ENCODE measurements at places on chromosomes 3 and 15.

- no peak for DNase-seq
Observed at GRCh38 chr3:56926243-56926946, 124.6 kb upstream of the ARHGEF3 start.

GRCh38 chr3:159416856-159417255, 571.8 kb upstream of the IL12A start:
- DNase-seq: no peak

DNA sequence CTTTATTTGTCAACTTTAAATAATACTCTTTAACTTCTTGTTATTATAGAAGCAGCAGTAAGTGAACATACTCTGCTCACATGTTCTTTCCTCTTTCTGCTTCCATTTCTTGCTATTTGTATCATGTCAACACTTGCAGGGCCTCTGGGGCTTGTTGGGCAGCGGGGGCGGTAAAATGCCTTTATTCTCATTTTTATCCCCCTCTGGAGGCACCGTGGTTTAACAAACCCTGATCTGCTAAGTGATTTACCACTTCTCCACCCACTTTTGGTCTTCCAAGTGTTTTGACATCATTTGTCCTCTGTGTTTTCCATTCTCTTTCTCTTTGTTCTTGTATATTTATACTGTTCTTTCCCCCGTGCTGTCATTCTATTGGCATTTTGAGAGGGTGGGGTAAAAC, 33.9 kb downstream of the SCN10A start:
- DNase-seq: no peak

DNA sequence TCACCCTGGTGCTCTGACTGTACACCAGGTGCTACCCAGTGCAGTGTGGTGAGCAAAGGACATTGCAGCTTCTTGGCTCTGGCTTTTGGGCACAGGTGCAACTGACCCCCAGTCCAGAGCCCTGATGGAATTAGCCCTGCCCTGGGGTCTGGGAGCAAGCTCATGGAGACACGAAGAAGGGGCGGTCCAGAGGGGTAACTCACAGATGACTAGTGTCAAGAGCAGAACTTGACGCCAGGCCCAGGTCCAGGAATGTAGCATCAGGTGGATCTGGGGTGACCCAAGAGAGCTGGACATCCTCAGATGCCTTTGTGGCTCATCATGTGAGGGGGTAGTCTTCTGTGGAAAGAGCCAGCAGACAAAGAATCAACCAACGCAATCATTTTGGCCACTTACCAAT, 88.9 kb downstream of the ASB7 start:
- no peak for DNase-seq

DNA sequence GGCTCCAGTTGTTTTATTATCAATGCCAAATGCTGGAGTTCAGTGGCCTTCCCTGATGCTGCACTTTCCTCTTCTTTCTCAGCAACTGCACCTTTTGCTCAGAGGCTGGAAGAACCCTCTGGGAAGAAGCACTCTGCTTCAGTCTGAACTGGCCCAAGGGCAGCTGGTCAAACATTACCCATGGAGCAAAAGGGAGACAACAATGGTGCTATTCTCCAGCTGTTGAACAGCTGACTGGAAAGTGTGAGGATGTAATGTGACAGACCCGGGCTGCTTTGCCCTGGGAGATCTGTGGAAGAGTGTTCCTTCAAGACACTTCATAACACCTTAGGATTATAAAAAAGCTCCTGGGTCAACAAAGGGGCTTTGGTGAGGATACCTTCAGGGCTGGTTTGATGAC, 84.9 kb downstream of the EPHB1 start:
- DNase-seq: no peak

DNA sequence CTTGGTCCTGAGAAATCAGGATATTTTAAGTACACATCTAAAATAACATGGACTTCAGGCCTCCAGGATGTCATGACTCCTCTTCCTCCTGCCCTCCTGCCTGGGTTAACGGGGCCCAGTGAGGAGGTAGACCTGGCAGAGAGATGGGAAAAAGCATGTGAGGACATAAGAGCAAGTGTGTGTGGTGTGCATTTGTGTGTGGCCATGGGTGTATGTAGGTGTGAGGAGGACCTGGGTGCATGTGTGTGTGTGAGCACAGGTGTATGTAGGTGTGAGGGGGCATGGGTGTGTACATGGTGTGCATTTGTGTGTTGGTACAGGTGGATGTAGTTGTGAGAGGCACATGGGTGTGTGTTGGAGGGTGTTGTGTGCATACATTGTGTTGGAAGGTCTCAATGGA, 105.4 kb downstream of the EPHB1 start:
- no peak for DNase-seq

DNA sequence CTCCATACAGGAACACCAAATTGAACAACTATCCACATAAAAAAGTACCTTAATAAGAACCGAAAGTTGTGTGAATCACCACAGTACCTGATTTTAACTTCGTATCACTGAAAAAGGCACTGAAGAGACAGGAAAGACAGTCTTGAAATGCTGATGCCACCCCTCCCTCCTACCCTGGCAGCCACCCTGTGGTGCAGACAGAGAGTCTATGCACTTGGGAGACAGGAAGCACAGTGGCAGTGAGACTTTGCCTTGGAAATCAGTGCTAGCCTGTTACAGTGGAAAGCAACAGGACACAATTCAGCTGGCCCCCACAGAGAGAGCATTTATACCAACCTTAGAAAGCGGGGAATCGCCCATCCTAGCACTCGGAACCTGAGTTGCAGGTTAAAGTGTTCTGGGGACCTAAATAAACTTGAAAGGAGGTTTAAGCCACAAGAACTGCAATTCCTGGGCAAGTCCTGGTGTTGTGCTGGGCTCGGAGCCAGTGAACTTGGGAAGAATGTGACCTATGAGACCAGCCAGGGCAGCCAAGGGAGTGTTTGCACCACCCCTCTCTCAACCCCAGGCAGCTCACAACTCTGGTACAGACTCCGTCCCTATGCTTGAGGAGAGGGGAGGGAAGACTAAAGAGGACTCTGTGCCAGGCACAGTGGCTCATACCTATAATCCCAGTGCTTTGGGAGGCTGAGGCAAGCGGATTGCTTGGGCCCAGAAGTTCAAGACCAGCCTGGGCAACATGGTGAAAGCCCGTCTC, 240.1 kb downstream of the ISL2 start:
- no peak for DNase-seq

DNA sequence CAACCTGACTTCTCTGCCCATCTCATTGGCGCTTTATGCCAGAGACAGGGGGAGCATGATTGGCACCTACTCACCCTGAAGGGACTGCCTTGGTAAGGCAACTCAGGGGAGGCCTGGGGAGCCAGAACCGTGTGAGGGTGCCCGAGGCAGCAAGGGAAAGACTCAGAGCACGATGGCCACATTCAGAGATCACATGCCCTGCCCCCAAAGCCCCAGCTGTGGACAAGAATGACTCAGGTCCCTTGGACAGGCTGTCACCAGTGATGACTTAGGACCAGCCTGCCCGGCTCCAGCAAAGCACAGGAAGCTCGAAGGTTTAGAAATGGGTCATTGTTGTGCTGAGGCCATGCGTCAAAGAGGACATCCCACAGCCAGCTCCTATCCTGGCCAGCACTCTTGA, 49.1 kb upstream of the LIMD1 start:
- no peak for DNase-seq

DNA sequence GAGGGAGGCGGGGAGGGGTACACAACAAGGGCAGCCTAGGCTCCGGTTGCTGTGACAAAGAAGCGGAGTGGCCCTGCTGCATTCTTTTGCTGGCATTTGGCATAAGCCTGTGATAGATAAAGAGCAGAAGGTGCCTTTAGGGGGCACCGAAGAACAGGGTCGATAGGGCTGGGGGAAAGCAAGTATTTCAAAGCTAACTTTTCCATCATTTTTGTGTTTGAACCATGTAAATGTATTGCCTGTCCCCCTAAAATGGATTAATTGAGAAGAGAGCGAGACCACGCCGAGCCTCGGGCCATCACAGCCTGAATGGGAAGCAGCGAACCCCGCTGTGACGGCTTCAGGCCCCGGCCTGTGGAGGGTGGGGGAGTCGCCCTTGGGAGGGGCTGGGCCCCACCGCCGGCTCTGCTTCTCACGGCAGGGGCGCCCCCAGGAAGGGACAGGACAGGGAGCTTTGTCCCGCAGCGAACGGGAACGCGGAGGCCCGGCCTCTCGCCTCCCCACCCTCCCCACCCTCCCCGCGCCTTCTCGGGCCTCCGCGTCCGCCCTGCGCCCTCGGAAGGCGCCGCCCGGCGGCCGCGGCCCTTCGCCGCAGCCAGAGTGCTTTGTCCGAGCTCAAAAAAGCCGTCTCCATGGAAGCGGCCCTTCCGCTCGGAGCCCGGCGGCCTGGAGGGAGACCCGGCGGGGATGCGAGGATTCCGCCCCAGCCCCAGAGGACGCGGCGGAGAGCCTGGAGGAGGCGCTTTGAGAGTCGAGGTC, 32.4 kb upstream of the ALDH1L1 start:
- DNase-seq: no peak

DNA sequence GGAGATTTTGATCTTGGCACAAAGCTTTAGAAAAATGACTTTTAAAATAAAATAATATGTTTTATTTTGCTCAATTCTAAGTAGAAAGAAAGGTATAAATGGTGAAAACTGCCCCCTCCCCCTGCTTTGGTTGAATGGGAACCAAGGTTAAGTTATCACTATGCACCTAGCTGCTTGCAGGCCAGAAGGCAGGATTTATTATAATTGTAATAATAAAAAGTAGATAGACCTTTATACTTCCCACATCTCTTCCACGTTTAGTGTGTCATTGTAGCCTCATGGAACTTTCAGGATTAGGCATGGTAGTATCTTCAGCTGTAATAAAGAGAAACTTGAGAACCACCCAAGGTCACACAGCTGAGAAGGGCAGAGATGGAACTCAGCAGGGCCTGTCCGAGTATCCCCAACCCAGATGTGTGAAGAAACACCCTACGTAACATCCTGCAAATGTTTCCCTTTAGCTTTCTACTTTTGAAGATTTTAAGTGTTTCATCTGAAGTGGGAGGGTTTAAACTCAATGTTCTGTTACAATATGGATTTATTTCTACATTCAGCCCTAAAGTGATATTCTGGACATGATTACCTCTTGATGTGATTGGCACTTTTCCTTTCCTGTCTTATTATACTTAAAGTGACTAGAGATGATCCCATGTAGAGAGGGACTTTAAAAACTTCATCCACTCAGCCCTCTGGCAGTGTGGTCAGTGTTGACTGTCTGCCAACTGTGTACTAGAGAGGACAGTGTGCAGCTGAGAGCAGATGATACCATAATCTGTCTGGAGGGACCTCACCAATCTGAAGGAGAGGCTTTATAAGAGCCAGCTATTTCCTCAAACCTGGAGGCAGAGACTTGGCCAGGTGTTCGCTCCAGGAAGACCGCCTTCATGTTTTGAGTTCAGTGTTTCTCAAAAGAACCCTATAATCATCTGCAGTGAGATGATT, 282.5 kb upstream of the TRIM42 start:
- no peak for DNase-seq

DNA sequence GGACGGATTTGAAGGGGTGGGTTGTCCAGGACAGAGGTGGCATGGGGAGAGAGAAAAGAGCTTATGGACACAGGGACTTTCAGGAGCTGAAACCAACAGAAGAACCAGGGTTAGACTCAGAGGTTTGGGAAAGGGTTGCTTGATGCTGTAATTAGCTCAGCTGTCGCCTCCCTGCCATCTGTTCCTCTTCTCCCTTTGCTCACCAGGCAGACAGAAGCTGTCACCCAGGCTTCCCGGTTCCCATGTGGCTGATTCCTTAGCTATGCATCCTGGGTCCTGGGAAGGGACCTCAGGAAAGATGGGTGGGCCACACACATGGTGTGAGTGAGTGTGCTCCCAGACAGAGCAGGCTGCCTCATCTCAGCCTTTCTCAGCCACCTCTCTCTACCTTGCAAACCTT, 14.1 kb downstream of the PTPN23 start:
- DNase-seq: no peak

- no peak for DNase-seq
Observed at GRCh38 chr15:56866803-56867202, 51.6 kb upstream of the TCF12 start.

GRCh38 chr3:56682462-56683121, 473 bp downstream of the TASOR start:
- peak; percentile 57 for DNase-seq

- DNase-seq: no peak
Observed at GRCh38 chr3:107975529-107976201, 115.2 kb downstream of the CD47 start.

DNA sequence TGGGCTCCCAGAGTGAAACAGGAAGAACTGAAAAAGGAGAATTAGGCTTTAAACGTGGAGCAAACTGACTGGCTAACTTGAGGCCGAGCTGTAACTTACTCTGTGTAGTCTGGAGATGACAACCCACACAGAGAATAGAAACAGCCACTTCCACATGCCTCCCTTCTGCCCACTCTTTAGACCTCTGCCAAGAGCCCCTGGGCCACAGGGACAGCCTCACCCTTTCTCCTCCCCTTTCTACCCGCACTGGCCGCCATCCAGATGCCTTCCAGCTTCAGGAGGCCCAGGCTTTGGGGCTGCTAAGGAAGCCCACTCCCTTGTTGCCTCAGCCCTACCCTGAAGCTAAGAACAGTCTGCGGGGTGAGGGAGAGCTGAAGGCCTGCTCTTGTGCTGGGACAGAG, 6.8 kb downstream of the ARHGAP31 start:
- DNase-seq: no peak

- DNase-seq: no peak
Observed at GRCh38 chr3:69817988-69818387, 78.7 kb downstream of the MITF start.

GRCh38 chr15:77028451-77029165, 33.7 kb downstream of the PSTPIP1 start:
- no peak for DNase-seq

- DNase-seq: no peak
Observed at GRCh38 chr15:99514306-99514705, 51.5 kb upstream of the MEF2A start.

- peak; percentile 48 for DNase-seq
Observed at GRCh38 chr15:89760303-89761008, 9.4 kb upstream of the MESP1 start.

DNA sequence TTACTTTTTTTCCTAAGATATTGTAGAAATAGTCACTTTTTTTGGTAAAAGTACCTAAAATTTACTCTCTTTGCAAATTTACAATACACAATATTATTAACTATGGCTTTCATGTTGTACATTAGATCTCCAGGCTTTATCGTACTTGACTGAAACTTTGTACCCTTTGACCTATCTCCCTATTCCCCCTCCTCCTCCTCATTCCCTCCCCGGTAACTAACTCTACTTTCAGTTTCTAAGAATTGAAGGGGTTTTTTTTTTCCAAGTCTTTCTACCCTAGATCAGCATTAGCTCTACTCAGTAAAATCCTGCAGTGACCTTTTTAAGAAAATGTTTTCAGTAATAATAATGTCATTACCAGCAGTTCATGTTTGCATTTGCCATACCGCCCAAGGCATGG, 10.1 kb downstream of the HACL1 start:
- no peak for DNase-seq

GRCh38 chr3:15271785-15272381, 60.5 kb downstream of the SH3BP5 start:
- DNase-seq: peak; percentile 73

- no peak for DNase-seq
Observed at GRCh38 chr3:33155301-33155700, 41.5 kb downstream of the CRTAP start.

- no peak for DNase-seq
Observed at GRCh38 chr3:43606284-43606683, 15.5 kb downstream of the ANO10 start.

Data from stimulated activated CD4-positive, alpha-beta T cell treated with anti-CD3 and anti-CD28 coated beads, Interleukin-15, amount 100 ng/mL, for 1 hour (primary cell).